ENCODE measurements at places on chromosomes 16 and 17.

DNA sequence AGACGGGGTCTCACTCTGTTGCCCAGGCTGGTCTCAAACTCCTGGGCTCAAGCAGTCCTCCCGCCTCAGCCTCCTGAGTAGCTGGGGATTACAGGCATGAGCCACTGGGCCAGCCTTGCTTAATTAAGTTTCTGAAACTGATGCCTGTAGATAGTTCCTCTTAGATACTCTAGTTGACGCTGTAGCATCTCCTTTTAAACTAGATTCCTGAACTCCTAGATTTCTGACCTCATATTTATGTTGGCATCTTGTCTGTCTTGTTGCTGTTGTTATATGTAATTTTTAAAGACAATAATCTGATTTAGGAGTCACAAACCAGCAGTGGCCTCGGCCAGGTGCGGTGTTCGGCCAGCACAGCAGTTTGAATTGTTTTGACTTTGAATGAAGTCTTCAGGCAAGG is 37.5 kb downstream of the DHRS7B start:
- no peak overlapping the region for H3K4me3 ChIP-seq
- no peaks in the 10 kb centered on the region for H3K36me3 ChIP-seq
- H3K27me3 ChIP-seq, result no peaks in the 10 kb centered on the region

DNA sequence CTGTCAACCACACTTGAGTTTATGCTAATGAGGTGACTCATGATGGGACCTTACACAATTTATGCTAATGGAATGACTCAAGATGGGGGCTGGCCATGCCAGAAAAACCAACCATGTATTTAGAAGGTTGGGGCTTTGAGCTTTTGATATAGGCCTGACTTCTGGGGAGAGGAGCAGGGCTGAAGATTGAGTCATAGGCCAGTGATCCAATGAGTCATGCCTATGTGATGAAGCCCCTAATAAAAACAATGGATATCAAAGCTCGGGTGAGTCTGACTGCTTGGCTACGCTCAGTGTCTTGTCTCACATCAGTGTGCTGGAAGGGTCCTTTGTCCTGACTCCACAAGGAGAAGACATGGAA is 7.3 kb downstream of the MFSD6L start:
- no peak overlapping the region for H3K4me3 ChIP-seq
- no peak overlapping the region for H3K27ac ChIP-seq
- H3K4me1 ChIP-seq, result peaks cover 11% of the 10 kb centered on the region
- no peaks in the 10 kb centered on the region for H3K27me3 ChIP-seq

DNA sequence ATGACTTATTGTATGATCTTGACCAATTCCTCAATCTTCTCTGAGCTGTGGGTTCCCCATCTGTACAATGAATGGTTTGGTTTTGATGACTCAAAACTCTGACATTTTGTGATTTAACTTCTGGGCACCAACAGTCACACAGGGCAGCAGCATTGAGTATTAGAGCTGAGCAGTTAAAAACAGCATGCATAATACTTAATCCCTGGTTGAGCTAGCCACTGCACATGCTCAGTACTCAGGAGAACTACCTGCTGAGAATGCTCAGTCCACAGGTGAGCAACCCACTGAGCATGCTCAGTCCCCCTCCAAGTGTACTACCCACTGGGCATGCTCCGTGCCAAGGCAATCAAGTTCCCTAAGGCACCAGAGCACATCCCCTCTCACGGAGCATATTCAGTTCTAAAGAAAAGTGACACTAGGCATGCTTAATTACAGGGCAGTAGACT is 68.7 kb downstream of the AIPL1 start:
- no peak overlapping the region for H3K4me3 ChIP-seq
- no peak for DNase-seq
- no peaks in the 10 kb centered on the region for H3K4me1 ChIP-seq
- H3K27me3 ChIP-seq, result peaks cover 34% of the 10 kb centered on the region
- no peak overlapping the region for H3K27ac ChIP-seq

GRCh38 chr17:41758601-41759000 is 24.2 kb upstream of the HAP1 start:
- peaks cover 2% of the 10 kb centered on the region for H3K4me1 ChIP-seq
- H3K27ac ChIP-seq, result no peak overlapping the region
- H3K36me3 ChIP-seq, result no peaks in the 10 kb centered on the region

DNA sequence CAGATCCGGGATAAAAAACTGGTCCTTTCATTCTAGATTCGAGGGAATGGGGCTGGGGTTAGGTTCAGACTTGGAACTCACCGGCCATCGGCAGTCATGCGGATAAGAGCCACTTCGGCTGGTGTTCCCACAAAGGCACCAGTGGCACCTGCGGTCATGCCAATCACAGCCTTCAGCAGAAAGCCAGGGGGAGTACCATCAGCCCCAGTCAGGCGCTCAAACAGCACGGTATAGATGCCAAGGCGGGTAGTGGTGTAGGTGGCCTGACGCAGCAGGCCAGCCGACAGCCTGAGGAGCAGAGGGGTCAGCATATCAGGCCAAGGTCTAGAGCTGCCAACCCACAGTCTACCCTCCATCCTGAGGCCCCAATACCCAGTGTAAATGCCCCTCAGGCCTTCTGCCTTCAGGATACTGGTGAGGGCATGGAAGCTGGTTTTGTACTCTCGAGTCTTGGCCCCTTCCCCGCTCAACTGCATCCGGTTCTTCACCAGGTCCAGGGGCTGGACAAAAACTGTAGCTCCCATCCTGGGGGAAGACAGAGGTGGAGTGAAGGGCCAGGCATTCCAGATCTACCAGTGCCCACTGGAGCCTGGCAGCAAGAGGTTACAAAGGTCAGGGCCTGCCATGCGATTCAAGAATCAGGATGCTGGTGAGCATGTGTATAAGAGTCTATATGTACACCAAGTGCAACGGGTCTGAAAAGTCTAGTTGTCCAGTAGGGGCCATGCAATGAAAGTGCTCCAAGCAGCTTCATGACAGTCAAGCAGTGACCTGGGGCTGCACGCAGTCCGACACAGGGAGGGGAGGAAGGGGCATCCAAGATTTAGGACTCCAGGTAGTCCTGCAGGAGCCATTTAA is 929 bp downstream of the SLC25A11 start:
- peak overlapping the region; percentile 100 for H3K4me3 ChIP-seq
- no peak for DNase-seq
- peaks cover 8% of the 10 kb centered on the region for H3K36me3 ChIP-seq

DNA sequence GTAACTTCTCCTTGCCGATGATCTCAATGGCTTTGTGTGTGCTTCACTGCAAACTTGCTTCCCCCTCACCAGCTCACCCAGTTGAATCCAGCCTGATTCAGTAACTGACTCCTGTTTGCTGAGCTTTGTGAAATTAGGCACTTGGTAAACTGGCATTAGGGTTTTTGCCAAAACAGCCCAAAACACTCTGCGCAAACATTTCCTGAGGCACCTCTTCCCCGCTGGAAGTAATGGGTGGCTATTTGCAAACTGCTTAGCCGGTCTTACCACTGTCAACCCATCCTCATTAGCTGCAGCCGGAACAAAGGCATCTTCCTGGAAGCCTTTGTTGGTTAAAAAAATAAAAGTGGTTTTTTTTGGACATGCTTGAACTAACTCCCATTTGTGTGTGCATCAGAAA is 353.2 kb downstream of the MAF start:
- H3K4me3 ChIP-seq, result no peak overlapping the region
- no peak overlapping the region for H3K27ac ChIP-seq
- H3K27me3 ChIP-seq, result peaks cover 1% of the 10 kb centered on the region
- H3K36me3 ChIP-seq, result no peaks in the 10 kb centered on the region
- no peak for DNase-seq

DNA sequence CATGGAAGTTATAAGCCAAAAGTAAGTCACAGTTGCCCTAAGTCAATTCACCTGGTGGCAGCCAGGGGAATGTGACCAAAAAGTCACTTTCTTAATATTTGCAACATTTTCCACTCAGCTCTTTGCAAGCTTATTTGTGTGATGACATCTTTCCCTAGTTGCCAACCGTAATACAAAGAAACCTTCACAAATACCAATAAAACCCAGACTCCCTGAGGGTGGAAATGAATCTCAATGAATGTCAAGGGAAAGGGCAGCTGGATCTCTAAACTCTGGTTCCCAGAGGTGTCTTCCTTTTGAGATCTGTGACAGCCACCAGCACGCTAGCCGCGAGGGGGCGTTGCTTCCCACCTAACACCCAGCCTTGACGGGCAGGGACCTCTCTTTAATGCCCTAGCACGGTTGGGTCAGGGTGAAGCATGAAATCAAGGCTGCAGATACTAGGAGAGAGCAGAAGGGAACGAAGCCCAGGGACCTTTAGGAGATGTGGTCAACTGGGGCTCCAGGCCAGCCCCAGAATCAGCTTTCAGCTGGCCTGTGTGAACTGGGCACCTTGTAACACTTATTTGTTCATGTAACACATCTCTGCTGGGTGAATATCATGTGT is 82.2 kb downstream of the CMC2 start:
- H3K27me3 ChIP-seq, result peaks cover 24% of the 10 kb centered on the region
- no peaks in the 10 kb centered on the region for H3K4me1 ChIP-seq
- no peaks in the 10 kb centered on the region for H3K36me3 ChIP-seq

GRCh38 chr17:66548158-66548557 is 245.7 kb downstream of the PRKCA start:
- no peaks in the 10 kb centered on the region for H3K36me3 ChIP-seq
- no peaks in the 10 kb centered on the region for H3K27me3 ChIP-seq
- H3K4me3 ChIP-seq, result peak overlapping the region; percentile 37
- H3K4me1 ChIP-seq, result peaks cover 25% of the 10 kb centered on the region
- no peak overlapping the region for H3K27ac ChIP-seq

- H3K4me1 ChIP-seq, result peaks cover 70% of the 10 kb centered on the region
- no peak for DNase-seq
Observed at GRCh38 chr16:58125781-58126335, 3.3 kb downstream of the CFAP20 start.

- H3K27ac ChIP-seq, result peak overlapping the region; percentile 99
- H3K27me3 ChIP-seq, result no peaks in the 10 kb centered on the region
- H3K36me3 ChIP-seq, result peaks cover 99% of the 10 kb centered on the region
- H3K4me1 ChIP-seq, result peaks cover 57% of the 10 kb centered on the region
Observed at GRCh38 chr17:40559564-40559916, 5.7 kb downstream of the CCR7 start.

GRCh38 chr17:48596735-48597527 is 3.4 kb upstream of the HOXB5 start:
- peak overlapping the region; percentile 59 for H3K4me3 ChIP-seq
- H3K4me1 ChIP-seq, result peaks cover 29% of the 10 kb centered on the region

DNA sequence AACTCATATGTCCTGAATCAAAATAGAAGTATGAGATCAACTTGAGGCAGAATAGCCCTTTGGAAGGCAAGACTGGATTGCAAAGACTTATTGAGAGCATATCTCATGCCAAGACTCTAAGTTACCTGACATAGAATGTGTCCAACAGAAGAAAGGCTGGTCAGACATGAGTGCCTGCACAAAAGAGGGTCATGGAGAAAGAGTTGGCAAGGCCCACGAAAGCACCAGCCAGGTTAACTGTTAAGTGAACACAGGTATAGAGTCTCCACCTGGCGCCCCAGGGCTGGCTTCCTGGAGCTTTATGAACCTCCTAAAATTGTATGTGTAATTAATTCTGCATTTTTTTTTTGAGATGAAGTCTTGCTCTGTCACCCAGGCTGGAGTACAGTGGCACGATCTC is 71.0 kb downstream of the CMC2 start:
- H3K4me3 ChIP-seq, result no peak overlapping the region
- H3K4me1 ChIP-seq, result peaks cover 3% of the 10 kb centered on the region
- peaks cover 55% of the 10 kb centered on the region for H3K27me3 ChIP-seq
- no peaks in the 10 kb centered on the region for H3K36me3 ChIP-seq
- no peak for DNase-seq

- no peaks in the 10 kb centered on the region for H3K36me3 ChIP-seq
- H3K27me3 ChIP-seq, result no peaks in the 10 kb centered on the region
- H3K4me3 ChIP-seq, result no peak overlapping the region
- no peak for DNase-seq
- H3K27ac ChIP-seq, result no peak overlapping the region
Observed at GRCh38 chr16:87816507-87817100, 50.8 kb upstream of the KLHDC4 start.

All from naive thymus-derived CD8-positive, alpha-beta T cell (primary cell).